ENCODE measurements at places on chromosomes 4 and X.

DNA sequence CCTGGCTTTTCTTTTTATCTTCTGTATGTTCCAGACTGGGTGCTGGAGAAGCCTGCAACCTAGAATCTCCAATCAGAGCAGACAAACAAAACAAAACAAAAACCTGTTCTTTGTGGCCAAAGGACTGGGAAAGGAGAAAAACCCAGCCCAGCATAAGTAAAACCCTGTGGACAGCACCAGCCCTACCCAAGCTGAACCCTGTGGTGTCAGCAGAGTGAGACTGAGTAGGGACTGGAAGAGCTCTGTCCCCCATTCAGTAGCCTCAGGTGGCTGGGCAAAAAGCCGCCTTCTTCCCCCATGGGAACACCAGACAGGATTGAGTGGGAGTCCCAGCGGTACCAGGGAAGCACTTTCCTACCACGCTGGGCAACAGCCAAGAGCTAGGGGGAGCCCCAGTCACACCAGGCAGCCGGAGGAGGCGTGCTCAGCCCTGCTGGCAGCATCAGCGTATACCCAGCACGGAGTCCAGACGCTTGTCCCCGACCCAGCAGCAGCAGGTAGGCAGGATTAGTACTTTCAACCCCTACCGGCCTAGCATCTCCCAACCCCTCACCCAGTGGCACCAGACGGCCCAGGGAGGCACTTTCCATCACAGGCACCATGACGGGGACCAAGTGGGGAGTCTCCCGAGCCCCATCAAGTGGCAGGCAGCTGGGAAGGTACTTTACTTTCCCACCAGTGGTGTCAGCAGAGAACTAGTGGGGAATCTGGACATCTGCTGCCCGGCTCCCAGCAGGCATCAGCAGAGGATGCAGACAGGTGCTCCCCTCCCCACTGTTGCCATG lies 8.6 kb upstream of the JADE3 start:
- no peaks in the 10 kb centered on the region for H3K36me3 ChIP-seq
- DNase-seq = no peak
- peak overlapping the region; percentile 32 for H3K4me3 ChIP-seq
- no peaks in the 10 kb centered on the region for H3K4me1 ChIP-seq

DNA sequence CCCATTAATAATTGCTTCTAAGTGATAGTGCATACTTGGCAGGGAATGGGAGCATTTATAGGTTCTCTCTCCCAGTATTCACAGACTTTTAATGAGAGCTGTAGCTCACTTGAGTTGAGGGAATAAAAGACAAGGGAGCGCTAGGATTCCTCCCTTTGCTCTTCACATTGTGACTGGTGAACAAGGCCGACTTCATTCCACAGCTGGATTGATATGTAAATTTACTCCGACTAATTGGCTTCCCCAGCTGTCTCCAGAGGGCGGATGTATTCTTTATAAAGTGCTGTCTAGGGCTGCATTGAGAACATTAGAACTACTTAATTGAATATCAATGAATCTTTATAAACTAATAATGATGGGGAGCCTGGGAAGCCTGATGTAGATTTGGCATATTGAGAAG lies 63.4 kb downstream of the GPR50 start:
- no peak for DNase-seq
- no peak overlapping the region for H3K4me3 ChIP-seq
- no peaks in the 10 kb centered on the region for H3K27me3 ChIP-seq
- no peak overlapping the region for H3K27ac ChIP-seq
- no peaks in the 10 kb centered on the region for H3K4me1 ChIP-seq
- no peaks in the 10 kb centered on the region for H3K36me3 ChIP-seq

- H3K4me3 ChIP-seq = peak within 1 kb of the TSS; percentile 96
- H3K36me3 ChIP-seq = peaks cover 33% of the 10 kb centered on the region
- H3K27ac ChIP-seq = peak within 1 kb of the TSS; percentile 93
- DNase-seq = peak; percentile 98
- H3K4me1 ChIP-seq = peaks cover 26% of the 10 kb centered on the region
- H3K27me3 ChIP-seq = no peaks in the 10 kb centered on the region
Measured at GRCh38 chr4:151099229-151099975, at the start of gene RPS3A. Gene RPS3A (plus strand): TSS chr4:151099628. CDS start chr4:151099653, 25 bp downstream.

DNA sequence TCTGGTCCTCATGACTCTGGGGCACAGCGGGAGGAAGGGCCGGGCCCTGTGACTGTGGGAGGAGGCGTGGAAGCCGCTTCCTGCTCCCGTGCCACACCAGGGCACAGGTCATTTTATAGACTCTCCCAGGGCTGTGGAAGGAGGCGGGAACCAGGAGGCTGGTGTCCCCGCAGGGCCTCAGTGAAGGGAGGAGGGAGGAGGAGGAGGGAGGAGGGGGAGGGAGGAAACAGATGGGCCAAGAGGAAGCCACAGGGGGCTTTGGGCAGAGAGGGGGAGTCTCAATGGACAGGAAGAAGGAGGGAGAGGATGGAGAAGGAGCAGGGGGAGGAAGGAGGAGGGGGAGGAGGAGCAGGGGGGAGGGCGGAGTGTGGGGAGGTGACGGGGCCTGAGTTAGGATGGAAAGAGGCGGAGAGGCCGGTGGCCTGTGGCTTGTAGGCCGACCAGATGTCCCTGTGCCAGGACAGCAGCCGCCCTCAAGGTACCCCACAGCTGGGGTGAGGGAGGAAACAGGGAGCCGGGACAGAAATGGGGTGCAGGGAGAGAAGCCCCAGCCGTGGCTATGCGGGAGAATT lies 6.2 kb upstream of the PLCXD1 start:
- DNase-seq = no peak
- no peaks in the 10 kb centered on the region for H3K27me3 ChIP-seq
- H3K4me1 ChIP-seq = peaks cover 19% of the 10 kb centered on the region
- peak overlapping the region; percentile 53 for H3K4me3 ChIP-seq

DNA sequence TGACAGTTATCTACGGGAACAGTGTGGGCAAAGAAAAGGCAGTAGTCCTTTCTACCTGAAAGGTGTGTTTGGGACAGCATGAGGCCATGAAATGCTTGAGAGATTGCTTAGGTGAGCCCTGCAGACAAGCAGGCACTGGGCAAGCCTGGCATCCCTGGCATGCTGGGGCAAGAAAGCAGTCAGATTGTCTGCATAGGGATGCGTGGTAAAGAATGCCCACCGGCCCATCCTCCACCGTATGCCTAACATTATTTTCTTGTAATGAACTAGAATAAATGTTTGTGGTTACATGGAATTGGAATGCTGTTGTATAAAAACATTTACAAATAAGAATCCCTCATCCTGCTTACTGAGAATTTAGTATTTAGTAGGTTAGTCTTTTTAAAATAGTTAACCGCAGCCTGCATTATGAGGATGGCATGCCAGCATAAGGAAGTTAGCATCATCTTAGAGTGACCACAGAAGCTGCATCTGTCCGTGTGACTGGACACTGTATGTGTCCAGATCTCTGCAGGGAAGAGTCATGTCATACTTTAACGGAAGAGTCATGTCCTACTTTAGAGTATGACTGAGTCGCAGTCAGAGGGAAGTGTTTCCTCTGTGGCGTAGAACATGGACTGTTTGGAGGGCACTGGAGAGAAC lies 18.9 kb downstream of the ZBTB49 start:
- no peaks in the 10 kb centered on the region for H3K27me3 ChIP-seq
- no peak for DNase-seq
- no peaks in the 10 kb centered on the region for H3K4me1 ChIP-seq
- H3K27ac ChIP-seq = no peak overlapping the region

DNA sequence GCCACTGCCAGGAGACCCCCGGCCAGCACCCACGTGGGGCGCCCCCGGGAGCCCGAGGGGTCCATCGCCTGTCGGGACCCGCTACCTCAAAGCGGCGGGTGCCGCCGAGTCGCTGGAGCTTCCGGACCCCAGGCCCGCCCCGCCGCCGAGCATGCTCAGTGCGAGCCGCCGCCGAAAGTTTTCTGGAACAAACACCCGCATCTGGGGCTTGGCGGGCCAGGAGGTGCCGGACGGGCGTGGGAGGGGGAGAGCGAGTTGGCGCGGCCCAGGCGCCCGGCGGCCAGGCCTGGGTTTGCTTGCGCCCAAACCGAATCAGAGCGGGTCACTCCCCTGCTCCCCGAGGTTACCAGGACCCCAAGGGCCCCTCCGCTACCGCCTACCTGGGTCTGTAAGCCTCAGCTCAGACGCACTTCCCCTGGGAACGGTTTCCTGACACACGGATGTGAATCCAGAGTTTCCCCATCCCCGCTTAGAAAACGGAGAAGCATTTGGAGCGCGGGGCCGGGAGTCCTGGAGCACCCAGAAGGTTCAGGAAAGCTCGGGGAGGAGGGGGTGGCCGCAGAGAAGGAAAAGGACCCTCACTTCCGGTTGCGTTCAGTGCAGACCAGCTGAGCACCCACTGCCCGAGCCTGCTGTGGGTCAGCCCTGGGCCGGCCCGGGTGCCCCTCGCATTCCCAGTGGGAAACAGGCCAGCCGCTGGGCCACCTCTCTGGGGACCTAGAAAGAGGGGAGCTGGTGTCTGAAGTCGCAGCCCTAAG lies at the start of gene EVC2:
TSS of gene EVC2 (minus strand) at position 111 of the 758 bp plus-strand sequence. CDS start at position 65, 46 bp downstream.
- peak within 1 kb of the TSS; percentile 90 for H3K27ac ChIP-seq
- no peaks in the 10 kb centered on the region for H3K27me3 ChIP-seq
- peak within 1 kb of the TSS; percentile 61 for H3K4me3 ChIP-seq
- H3K36me3 ChIP-seq = no peaks in the 10 kb centered on the region
- peaks cover 56% of the 10 kb centered on the region for H3K4me1 ChIP-seq

DNA sequence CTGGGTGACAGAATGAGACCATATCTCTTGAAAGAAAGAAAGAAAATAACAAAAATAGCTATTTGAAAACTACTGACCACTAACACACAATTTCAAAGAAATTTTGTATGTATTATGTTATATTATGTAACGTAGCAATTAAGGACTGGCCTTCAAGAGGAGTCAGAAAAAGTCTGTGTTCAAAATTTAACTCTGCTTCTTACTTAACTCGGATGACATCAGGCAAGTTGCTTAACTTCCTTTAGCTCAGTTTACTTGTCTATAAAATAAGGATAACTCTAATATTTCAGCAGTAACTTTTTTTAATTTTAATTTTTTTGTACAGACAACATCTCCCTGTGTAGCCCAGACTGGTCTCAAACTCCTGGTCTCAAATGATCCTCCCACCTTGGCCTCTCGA lies 14.6 kb upstream of the PRSS12 start:
- DNase-seq = no peak
- no peaks in the 10 kb centered on the region for H3K27me3 ChIP-seq
- H3K36me3 ChIP-seq = no peaks in the 10 kb centered on the region
- H3K4me1 ChIP-seq = no peaks in the 10 kb centered on the region
- no peak overlapping the region for H3K4me3 ChIP-seq

- no peak overlapping the region for H3K4me3 ChIP-seq
- no peaks in the 10 kb centered on the region for H3K27me3 ChIP-seq
- DNase-seq = no peak
- peaks cover 5% of the 10 kb centered on the region for H3K4me1 ChIP-seq
Measured at GRCh38 chr4:124111922-124112321, 600.6 kb downstream of the ANKRD50 start.

DNA sequence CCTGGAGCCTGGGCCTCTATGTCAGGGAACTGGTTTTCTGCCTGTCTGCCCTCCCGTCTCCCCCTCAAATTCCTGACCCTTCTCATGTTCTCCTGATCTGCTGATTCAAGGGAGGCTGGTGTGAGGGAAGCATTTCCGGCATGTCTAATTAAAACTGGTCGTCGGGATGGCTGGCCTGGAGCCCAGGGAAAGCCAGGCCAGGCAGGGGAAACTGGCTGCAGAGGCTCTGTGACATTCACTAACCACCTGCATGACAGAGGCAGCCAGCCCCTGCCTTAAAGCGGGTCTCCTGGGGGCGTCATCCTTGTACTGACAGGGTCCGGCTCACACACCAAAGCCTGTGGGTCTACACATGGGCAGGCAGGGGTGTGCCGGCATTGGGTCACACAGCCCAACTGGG lies 35.2 kb downstream of the ABLIM2 start:
- DNase-seq = no peak
- H3K36me3 ChIP-seq = no peaks in the 10 kb centered on the region
- H3K27me3 ChIP-seq = no peaks in the 10 kb centered on the region
- no peaks in the 10 kb centered on the region for H3K4me1 ChIP-seq
- no peak overlapping the region for H3K27ac ChIP-seq

DNA sequence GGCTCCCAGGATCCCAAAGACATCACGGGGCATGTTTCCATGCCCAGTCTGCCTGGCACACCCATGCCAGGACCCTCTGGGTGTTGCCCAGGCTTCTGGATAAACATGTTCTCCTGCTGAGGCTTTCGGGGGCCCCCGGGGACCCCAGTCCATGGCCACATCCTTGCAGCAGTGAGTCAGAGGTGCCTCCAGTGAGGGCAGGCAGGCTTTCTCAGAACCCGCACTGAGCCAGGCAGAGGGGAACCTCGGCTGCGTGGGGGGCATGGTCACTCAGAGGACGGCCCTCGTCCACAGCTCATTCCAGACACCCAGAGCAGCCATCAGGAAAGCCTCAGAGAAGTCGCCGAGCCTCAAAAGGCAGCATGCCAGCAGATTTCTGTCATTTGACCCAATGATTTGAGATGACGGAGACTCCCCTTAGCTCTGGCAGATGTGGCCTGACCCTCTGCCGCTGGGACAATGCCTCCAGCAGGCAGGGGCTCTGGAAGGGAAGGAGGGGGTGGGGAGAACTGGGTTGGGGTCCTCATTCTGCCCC lies 54.8 kb downstream of the PPP2R2C start:
- H3K36me3 ChIP-seq = no peaks in the 10 kb centered on the region
- no peak overlapping the region for H3K4me3 ChIP-seq
- no peak for DNase-seq
- no peak overlapping the region for H3K27ac ChIP-seq

DNA sequence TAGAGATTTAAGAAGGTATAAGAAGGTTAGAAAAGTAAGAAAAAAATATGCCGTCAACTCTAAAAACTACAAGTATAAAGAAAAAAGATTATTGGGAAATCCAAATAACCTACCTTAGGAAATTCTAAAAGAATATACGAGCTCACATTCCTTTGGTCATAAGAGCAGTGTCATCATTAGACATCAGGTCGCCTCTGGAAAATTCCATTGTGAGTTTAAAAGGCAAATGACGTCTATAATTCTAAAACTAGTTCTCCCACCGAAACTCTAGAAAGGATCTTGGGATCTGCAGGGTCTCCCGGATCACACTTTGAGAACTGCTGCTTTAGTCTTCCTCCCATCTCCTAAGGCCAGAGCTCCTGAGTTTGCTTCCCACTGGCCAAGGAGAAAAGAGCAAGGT lies 518 bp upstream of the SAT1 start:
- H3K27ac ChIP-seq = no peak overlapping the region
- peak overlapping the region; percentile 64 for H3K4me3 ChIP-seq
- no peaks in the 10 kb centered on the region for H3K36me3 ChIP-seq
- DNase-seq = no peak
- no peaks in the 10 kb centered on the region for H3K27me3 ChIP-seq

DNA sequence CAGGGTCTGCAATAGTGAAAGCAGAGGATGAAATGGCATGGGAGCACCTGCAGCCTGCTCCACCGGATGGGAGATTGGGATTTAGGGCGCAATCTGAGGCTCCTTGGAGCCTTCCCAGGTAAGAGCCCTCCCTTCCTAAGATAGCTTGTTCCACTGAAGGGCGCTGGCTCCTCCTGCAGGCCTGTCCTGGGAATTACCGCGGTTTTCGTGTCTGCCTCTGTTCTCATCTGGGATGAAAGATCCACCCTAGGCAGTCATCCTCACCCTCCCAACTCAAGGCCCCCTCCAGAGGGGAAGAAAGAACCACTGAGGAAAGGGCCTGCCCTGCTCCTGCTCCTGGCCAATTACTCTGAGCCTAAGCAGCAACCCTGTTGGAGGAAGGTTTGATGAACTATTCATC lies 547.5 kb downstream of the SMARCA1 start:
- H3K4me1 ChIP-seq = no peaks in the 10 kb centered on the region
- H3K36me3 ChIP-seq = no peaks in the 10 kb centered on the region
- H3K27me3 ChIP-seq = no peaks in the 10 kb centered on the region
- DNase-seq = no peak
- H3K27ac ChIP-seq = no peak overlapping the region

- DNase-seq = no peak
- no peaks in the 10 kb centered on the region for H3K36me3 ChIP-seq
- no peak overlapping the region for H3K4me3 ChIP-seq
- no peaks in the 10 kb centered on the region for H3K4me1 ChIP-seq
Measured at GRCh38 chrX:30065226-30065625, 150.1 kb upstream of the MAGEB2 start.
